Umbilical cord (tissue), 2 donors: ENCODE measurements at places on chromosomes 1 and 21. TPM values are rescaled to one million over a fixed set of nuclear protein-coding genes. Genes with fewer than 3 reads are reported as not detected.

- no peak for DNase-seq
These were observed 142.7 kb upstream of the UBE2U start for GRCh38 chr1:64060611-64061302.

KRTAP21-2 gene
- total RNA-seq: not detected

DNA sequence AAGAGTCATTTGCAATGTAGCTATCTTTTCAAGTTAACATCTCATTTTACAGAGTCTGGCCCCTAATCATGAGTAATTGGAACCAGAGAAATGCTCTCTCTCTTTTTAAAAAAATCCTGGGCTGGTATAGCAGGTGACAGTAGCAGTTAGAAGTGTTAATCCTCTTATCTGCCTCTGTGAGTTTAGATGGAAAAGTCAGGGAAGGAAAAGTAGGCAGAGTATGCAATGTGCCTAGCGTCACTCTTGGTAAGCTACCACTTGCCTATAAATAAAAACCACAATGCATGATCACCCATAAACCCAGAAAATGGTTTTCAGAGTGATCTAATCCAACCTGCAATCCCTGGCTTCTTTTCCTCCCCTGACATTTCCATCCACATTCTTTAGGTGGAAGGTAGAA is 43.2 kb downstream of the UTP25 start:
- no peak for DNase-seq

- DNase-seq: no peak
These were observed 106.6 kb downstream of the VPS13D start for GRCh38 chr1:12336413-12336812.

DNA sequence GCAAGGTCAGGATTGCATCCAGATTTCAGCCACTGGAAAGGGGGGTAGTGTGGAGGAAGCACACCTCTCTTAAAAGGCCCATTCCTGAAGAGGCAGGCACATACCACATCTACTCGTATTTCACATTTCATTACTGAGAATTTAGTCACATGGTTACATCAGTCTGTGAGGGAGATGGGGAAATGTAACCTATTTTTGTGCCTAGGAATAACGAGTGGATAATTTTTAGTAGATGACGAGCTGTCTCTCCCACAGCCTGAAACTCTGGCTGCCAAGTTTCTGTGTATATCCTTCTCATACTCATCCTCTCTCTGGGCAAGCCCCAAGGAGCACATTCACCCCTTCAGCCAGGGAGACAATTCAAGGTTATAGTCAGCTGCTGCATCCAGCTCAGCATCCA is 10.3 kb upstream of the C21orf91 start:
- DNase-seq: no peak
